Body of pancreas (tissue), 4 donors: ENCODE measurements at places on chromosomes 4 and X. TPM values are rescaled to one million over a fixed set of nuclear protein-coding genes. Genes with fewer than 3 reads are reported as not detected.
A peak's percentile ranks its signal among the peaks of the same experiment; 100 is the strongest.

GYPA gene
- total RNA-seq: not detected

GRCh38 chr4:164381859-164382258, 372.1 kb upstream of the SMIM31 start:
- peaks cover 10% of the 10 kb centered on the region for H3K4me1 ChIP-seq
- no peaks in the 10 kb centered on the region for H3K27me3 ChIP-seq
- H3K4me3 ChIP-seq: no peak overlapping the region

NAA15 gene
- total RNA-seq: 16.5 TPM

DNA sequence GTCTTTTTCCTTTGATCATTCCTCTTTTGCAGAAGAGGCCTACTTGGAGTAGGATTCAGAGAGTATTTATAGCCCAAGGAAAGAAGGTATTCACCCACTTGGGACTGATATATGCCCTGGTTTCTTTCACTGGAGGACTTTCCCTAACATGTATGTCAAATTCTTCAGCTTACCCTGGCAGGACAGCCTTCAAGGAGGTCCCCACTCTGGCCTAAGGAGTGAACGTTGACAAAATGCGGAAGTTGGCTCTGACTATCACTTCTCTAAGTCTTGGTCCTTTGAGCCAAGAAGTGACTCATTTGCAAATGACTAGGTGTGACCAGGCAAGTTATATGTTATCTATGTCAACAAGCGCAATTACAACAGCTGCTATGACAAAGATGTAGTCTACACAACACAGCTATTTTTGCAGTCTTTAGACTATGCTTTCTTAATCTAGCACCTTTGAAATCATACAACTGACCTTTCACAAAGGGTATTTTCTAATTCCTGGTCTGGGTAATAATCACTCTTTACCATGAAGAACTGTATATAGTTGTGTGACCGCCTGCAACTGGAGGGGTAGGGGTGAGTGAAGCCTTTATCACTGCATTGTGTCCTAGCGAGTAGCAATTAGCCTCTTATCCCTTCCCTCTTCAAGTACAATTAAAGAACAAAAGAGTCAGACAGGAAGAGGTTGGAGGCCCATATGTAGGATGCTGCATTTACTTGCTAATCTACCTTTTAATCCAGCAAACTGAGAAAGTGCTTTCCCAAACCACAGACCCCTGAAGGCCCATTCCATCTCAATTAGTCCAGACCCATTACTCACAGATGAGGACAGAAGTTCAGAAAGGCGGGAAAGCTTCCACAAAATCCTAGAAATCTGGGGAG, 50.1 kb downstream of the RASGEF1B start:
- no peak overlapping the region for H3K27ac ChIP-seq
- DNase-seq: peak; percentile 57
- no peak overlapping the region for H3K4me3 ChIP-seq
- H3K4me1 ChIP-seq: no peaks in the 10 kb centered on the region
- no peaks in the 10 kb centered on the region for H3K36me3 ChIP-seq

- H3K4me3 ChIP-seq: no peak overlapping the region
- no peaks in the 10 kb centered on the region for H3K27me3 ChIP-seq
- no peaks in the 10 kb centered on the region for H3K36me3 ChIP-seq
- H3K27ac ChIP-seq: no peak overlapping the region
- no peak for DNase-seq
Observed at GRCh38 chr4:5933996-5934831, 41.3 kb upstream of the CRMP1 start.

GRCh38 chr4:73422458-73422752, 13.6 kb upstream of the AFP start:
- peaks cover 5% of the 10 kb centered on the region for H3K36me3 ChIP-seq
- no peak for DNase-seq
- no peaks in the 10 kb centered on the region for H3K27me3 ChIP-seq
- no peaks in the 10 kb centered on the region for H3K4me1 ChIP-seq
- no peak overlapping the region for H3K27ac ChIP-seq

- H3K27me3 ChIP-seq: no peaks in the 10 kb centered on the region
- peak; percentile 44 for DNase-seq
- H3K4me1 ChIP-seq: peaks cover 68% of the 10 kb centered on the region
- H3K4me3 ChIP-seq: no peak overlapping the region
Observed at GRCh38 chr4:76600447-76600846, 165.4 kb downstream of the SHROOM3 start.
